K562 (cell line): ENCODE measurements at places on chromosomes 1 and 21.
A peak's percentile ranks its signal among the peaks of the same experiment; 100 is the strongest.

- DNase-seq = no peak
Measured at GRCh38 chr1:216238844-216239243, 184.4 kb downstream of the USH2A start.

- no peak for DNase-seq
Measured at GRCh38 chr1:201724766-201725118, 104.2 kb upstream of the IPO9 start.

DNA sequence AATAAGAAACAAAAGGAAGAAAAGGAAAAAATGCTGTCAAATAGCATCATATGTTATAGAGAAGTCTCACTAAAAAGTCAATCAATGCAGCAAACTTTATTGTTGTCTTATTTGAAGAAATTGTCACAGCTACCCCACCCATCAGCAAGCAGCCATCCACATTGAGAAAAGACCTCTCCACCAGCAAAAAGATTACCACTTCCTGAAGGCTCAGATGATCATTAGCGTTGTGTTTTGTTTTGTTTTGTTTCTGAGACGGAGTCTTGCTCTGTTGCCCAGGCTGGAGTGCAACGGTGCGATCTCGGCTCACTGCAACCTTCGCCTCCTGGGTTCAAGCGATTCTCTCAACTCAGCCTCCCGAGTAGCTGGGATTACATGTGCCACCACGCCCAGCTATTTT is 29.0 kb downstream of the ATP2B4 start:
- DNase-seq = no peak

GRCh38 chr1:16971341-16972188 is 8.9 kb downstream of the MFAP2 start:
- DNase-seq = peak; percentile 62

GRCh38 chr1:58782178-58783089 is 1.4 kb downstream of the JUN start:
- peak; percentile 72 for DNase-seq

- no peak for DNase-seq
Measured at GRCh38 chr1:117143172-117143571, 21.6 kb upstream of the TRIM45 start.

- DNase-seq = no peak
Measured at GRCh38 chr1:183195142-183195574, 9.1 kb downstream of the LAMC2 start.

DNA sequence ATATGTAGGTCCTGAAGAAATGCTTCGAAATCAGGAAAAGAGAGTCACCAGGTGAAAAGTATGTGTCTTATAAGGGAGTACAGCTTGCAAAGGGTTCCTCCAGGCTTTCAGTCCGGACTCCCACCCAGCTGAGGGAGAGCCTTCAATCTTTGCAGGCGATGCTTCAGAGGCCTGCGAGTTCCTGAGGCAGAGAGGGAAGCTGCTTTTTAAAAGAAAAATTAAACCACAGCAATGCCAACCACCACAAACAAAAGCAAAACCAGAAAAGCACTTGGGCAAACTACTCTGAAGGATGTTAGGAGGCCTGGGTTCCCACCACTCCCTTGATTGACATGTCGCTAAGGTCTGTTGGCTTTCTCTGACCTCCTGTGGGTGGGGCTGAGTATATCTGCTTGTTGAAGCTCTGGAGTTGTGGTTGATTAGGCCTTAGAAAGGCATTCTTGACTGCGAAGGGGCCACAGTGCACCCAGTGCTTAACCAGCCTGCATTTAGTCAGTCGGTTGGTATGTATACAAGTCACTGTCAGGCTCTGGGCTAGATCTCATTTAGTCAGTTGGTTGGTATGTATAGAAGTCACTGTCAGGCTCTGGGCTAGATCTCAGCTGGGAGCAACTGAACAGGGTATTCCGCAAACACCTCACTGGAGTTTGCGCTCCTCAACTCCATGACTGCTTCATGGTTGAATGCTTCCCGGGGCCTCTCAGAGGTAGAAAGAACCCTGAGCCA is 1.2 kb downstream of the NIPAL3 start:
- peak; percentile 53 for DNase-seq

DNA sequence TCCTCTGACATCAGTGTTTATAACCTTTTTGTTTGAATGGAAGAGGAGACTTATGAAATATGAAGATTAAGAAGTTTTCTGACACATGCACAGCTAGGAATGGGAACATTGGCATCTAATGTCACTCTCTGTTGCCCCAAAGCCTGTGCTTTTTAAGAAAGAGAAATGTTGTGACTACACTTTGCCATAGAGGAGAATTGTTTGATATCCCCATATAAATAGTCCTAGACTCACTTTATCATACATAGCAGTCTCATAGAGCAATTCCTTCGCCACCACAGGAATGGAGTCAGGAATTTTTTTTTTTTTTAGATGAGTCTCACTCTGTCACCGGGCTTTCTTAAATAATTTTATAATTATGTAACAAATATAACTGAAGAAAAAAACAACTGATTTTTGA is 1.5 kb downstream of the KRTAP21-3 start:
- DNase-seq = no peak

DNA sequence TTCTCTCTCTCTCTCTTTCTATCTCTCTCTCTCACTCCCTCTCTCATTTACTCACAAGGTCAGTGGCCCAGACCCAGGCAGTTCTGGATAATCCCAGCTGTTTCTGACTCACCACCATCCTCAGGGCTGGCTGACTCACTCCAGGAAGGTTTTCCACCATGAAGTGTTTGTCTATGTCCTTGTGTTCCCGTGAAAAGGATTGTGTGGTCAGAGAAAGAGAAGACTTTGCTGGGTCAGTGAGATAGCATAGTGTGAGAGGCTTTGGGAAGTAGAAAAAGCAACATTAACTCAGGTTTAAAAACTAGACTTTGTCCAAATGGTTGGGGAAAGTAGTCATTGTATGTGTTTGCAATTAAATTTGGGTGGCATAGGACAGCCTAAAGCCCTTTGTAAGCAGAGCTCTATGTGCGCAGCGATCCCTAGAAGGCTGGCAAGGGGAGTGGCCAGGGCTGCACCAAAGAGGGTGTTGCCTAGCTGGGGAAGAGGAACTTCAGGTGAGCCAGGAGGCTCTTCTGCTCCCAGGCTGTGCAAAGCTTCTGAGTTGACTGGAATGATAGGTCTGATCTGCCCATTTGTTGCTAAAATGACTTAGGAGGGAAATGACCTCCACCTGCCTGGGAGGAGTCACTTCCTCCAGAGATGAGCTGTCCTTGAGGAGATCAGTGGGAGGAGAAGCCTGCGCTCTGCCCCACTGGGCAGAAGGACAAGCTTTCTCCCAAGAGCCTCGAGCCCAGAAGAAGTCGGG is 4.9 kb upstream of the CAPN2 start:
- DNase-seq = peak; percentile 78

DNA sequence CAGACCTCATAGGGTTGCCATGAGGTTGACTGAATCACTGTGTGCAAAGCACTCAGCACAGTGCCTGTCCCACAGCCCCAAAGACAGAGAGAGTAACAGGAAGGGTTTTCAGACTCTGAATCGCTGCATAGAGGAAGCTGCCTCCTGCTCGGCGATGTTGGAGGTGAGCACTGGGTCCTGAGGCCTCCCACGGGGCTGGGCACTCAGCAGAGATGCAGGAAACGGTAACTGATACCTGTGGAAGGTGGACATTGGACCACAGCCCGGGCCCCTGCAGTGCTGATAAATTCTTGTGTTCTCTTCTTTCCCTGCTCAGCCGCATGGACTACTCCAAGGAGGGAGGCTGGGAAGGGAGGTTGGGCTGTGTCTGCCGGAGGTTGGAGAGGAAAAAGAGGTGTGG is 389.7 kb downstream of the PTPRU start:
- no peak for DNase-seq
